ENCODE measurements at places on chromosomes 3 and 15. TPM values are rescaled to one million over a fixed set of nuclear protein-coding genes. Genes with fewer than 3 reads are reported as not detected.

WDR93 gene
- 0.64 TPM for total RNA-seq

CPN2 gene
- not detected for total RNA-seq

ITGA11 gene
- 4.5 TPM for total RNA-seq

GOLGA8T gene
- total RNA-seq: 1.6 TPM

All from A549 treated with ZK216348 at 1 μM for 4 hours (cell line).